ENCODE measurements at places on chromosomes 4 and X. TPM values are rescaled to one million over a fixed set of nuclear protein-coding genes. Genes with fewer than 3 reads are reported as not detected.

RAB41 gene
- not detected for total RNA-seq

ITIH6 gene
- not detected for total RNA-seq

DBET gene
- not detected for total RNA-seq

POLR2B gene
- total RNA-seq, result 110 TPM

ELF4 gene
- 26.5 TPM for total RNA-seq

PLXNB3 gene
- total RNA-seq, result not detected

RAB33A gene
- 2.4 TPM for total RNA-seq

GIMD1 gene
- not detected for total RNA-seq

VEGFC gene
- not detected for total RNA-seq

CLCN5 gene
- total RNA-seq, result 6.3 TPM

SRPK3 gene
- total RNA-seq, result not detected

SHROOM4 gene
- not detected for total RNA-seq

MAGEB4 gene
- total RNA-seq, result not detected

CYSLTR1 gene
- total RNA-seq, result 43.4 TPM

DNA sequence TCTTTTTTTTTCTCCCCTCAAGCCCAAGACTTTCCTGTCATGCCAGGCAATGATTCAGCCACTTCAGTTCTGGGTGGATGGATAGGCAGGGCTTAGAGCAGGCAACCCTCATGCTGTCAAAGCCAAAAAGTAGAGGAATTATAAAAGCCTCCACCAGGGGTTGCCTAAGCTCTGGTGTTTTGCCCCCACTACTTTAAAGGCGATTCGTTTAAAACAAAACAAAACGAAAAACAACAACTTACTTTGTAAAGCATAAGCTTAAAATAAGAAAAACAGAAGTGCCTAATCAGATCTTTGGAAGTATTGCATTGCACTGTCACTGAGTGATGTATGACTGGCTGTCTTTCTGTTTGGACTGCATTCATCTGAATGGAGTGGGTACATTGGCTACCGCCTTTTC is 5.3 kb upstream of the IDS start:
- no peak for DNase-seq
- H3K27me3 ChIP-seq, result no peaks in the 10 kb centered on the region
- no peak overlapping the region for H3K4me3 ChIP-seq
- H3K27ac ChIP-seq, result no peak overlapping the region
- peaks cover 6% of the 10 kb centered on the region for H3K4me1 ChIP-seq
- H3K36me3 ChIP-seq, result no peaks in the 10 kb centered on the region

GRCh38 chr4:75653845-75654503 is 19.2 kb downstream of the G3BP2 start:
- no peaks in the 10 kb centered on the region for H3K27me3 ChIP-seq
- DNase-seq, result peak; percentile 24
- H3K27ac ChIP-seq, result no peak overlapping the region
- peaks cover 26% of the 10 kb centered on the region for H3K36me3 ChIP-seq
- H3K4me1 ChIP-seq, result no peaks in the 10 kb centered on the region

- H3K27me3 ChIP-seq, result no peaks in the 10 kb centered on the region
- H3K27ac ChIP-seq, result no peak overlapping the region
- no peak for DNase-seq
- H3K36me3 ChIP-seq, result no peaks in the 10 kb centered on the region
Measured at GRCh38 chr4:143338313-143338712, 1.6 kb downstream of the GAB1 start.

DNA sequence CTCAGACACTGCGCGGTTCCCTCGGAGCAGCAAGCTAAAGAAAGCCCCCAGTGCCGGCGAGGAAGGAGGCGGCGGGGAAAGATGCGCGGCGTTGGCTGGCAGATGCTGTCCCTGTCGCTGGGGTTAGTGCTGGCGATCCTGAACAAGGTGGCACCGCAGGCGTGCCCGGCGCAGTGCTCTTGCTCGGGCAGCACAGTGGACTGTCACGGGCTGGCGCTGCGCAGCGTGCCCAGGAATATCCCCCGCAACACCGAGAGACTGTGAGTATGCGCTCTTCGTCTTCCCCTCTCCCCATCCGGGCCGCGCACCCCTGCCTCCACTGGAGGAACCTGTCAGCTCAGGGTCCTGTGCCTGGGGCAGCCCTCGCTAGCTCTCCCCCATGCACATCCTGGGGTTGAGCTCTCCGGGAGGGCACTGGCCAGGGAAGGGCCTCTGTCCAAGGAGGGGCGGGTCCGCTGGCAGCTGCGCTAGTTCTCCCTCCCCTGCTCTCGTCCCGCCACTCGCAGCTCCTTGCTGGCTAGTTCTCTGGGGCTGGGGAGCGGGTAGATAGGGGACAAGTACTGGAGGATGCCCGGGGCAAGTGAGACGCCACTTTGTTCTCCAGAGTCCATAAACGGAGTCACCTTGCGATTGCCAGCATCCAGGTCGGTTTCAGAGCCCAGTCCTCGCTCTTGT is 2.2 kb downstream of the SLIT2 start:
- H3K27me3 ChIP-seq, result peaks cover 34% of the 10 kb centered on the region
- no peaks in the 10 kb centered on the region for H3K36me3 ChIP-seq
- no peak overlapping the region for H3K27ac ChIP-seq
- DNase-seq, result peak; percentile 5
- peaks cover 12% of the 10 kb centered on the region for H3K4me1 ChIP-seq

DNA sequence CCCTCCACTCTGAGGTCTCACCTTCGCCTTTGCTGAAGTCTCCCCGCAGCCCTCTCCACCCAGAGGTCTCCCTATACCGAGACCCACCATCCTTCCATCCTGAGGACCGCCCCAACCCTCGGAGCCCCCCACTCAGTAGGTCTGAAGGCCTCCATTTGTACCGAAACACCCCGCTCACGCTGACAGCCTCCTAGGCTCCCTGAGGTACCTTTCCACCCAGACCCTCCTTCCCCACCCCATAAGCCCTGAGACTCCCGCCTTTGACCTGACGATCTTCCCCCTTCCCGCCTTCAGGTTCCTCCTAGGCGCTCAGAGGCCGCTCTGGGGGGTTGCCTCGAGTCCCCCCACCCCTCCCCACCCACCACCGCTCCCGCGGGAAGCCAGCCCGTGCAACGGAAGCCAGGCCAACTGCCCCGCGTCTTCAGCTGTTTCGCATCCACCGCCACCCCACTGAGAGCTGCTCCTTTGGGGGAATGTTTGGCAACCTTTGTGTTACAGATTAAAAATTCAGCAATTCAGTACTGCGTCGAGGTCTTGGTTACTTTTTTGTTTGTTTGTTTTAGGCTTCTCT is 5.0 kb downstream of the SOD3 start:
- no peak overlapping the region for H3K4me3 ChIP-seq
- DNase-seq, result no peak
- H3K36me3 ChIP-seq, result no peaks in the 10 kb centered on the region
- no peak overlapping the region for H3K27ac ChIP-seq

- no peak overlapping the region for H3K27ac ChIP-seq
- no peak overlapping the region for H3K4me3 ChIP-seq
- no peaks in the 10 kb centered on the region for H3K4me1 ChIP-seq
- H3K27me3 ChIP-seq, result no peaks in the 10 kb centered on the region
- H3K36me3 ChIP-seq, result no peaks in the 10 kb centered on the region
Measured at GRCh38 chr4:183588169-183588675, 70.8 kb downstream of the RWDD4 start.

DNA sequence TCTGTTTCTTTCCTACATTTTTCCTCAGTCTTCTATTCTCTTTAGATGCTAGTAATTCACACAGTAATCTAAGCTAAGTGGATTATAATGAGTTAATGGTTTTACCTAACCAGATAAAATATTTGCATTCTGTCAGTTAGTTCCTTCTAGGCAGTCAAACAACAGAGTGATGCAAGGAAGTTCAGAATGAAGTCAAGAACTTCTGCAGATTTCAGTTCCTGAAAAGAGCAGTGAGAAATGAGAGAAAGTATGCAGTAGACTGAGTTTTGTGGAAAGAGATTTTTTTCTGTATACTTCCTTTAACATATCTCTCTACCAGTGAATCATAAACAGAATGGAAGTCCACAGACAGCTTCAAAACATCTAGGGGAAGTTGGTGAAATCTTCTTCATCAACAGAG is 774.0 kb upstream of the POU3F4 start:
- H3K27me3 ChIP-seq, result no peaks in the 10 kb centered on the region
- DNase-seq, result no peak
- H3K36me3 ChIP-seq, result no peaks in the 10 kb centered on the region
- H3K4me1 ChIP-seq, result no peaks in the 10 kb centered on the region

DNA sequence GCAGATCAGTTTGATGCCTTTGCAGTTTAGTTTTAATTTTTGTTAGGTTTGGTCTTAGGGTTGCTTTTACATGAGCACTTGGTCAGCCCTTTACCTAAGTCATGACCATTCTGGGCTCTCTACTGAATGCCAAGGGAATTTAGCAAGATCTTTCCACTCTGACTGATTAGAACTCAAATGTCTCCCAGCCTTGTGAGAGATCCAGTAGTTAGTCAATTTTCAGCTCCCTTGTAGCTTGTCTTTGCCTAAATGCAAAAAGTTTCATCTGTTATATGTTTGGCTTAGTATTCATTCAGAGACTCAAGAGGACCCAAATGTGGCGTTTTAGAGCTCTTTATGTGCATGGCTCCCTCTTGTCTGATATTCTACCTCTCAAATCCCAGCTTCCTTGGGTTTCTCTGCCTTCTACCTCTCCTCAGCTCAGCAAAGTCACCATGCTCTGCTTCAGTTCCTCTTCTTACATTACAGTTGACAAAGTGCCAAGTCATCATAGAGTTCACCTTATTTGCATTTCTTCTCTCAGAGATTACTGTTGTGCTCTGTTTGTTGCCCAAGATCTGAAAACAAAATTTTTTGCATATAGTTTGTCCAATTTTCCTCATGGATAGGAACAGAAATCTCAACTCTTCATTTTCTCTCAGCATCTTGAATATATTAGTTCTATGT is 17.5 kb upstream of the JAKMIP1 start:
- H3K4me3 ChIP-seq, result no peak overlapping the region
- H3K36me3 ChIP-seq, result no peaks in the 10 kb centered on the region
- H3K27me3 ChIP-seq, result peaks cover 14% of the 10 kb centered on the region
- no peaks in the 10 kb centered on the region for H3K4me1 ChIP-seq
- no peak for DNase-seq
- H3K27ac ChIP-seq, result no peak overlapping the region

DNA sequence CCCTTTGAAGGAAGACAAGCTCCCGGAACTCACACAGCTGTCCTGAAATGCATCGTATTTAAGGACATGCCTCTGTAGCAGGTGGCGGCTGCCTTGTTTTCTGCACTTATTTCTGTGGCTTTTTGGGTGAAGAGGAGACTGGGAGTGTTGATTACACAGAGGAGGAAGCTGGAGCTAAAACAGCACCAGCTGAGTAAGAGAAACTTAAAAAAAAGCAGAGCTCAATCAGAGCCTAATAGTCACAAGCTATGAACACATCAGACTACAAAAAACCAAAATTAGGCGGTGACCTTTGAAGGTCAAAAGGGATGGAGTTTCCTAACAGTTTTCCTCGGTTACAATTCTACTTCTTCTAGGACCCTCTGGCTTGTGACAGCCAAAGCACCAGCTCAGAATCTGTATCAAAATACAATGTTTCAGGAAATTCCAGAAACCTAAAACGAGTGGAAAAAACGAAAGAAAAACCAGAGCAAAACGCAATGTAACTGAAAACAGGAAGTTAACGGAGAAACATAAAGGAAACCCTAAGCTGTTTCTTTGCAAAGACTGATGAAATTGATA is 13.5 kb downstream of the PRKX start:
- no peaks in the 10 kb centered on the region for H3K36me3 ChIP-seq

DNA sequence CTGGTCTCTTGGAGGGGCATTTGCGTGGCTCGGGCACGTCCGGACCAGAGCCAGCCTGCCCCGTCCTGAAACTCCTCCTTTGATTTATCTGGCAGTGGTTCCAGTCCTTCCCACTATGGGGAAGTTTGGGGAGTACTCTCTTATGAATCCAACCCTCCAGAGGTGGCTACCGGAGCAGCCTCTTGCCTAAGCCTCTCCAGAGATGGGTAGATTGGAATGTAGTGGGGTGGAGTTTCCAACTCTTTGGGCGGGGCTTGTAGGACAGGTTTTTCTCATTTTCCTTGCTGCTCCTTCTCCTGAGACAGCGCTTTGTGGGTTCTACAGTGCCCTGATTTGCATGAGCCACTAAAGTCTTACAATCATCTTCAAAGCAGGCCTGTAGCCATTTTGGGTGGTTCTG is 60.1 kb upstream of the XAGE1B start:
- no peaks in the 10 kb centered on the region for H3K36me3 ChIP-seq
- no peak overlapping the region for H3K27ac ChIP-seq
- DNase-seq, result no peak
- H3K4me3 ChIP-seq, result no peak overlapping the region
- H3K27me3 ChIP-seq, result no peaks in the 10 kb centered on the region
- H3K4me1 ChIP-seq, result no peaks in the 10 kb centered on the region

DNA sequence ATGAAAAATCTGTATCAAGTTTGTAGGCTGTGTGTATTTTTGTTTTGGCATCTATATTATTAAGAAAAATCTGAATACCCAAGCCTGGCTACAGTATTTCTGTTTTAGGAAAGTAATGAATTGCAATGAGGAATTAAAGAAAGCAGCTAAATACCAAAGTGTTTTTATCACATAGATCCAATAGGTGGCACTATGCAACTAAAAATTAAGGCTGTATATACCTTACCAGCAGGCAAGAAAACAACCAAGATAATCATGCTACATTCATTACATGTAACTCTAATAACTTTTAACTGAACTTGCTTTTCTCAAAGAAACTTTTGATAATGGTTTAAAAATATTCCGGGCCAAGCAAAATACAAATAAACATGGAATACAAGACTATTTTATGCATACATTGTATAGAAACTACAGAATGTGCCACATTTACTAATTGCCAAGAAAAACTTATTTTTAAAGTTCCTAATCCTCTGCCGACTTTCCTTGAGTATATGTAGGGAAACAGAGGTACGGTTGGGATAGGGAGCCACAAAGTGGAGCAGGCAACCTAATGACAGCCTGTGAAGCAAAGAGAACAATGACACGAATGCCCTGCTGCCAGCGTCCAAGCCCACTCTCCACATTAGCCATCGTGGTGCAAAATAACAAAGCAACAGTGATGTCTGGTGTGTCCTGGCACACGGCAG is 63.7 kb downstream of the SEC24D start:
- DNase-seq, result peak; percentile 60
- no peaks in the 10 kb centered on the region for H3K27me3 ChIP-seq
- no peaks in the 10 kb centered on the region for H3K4me1 ChIP-seq
- no peak overlapping the region for H3K27ac ChIP-seq

DNA sequence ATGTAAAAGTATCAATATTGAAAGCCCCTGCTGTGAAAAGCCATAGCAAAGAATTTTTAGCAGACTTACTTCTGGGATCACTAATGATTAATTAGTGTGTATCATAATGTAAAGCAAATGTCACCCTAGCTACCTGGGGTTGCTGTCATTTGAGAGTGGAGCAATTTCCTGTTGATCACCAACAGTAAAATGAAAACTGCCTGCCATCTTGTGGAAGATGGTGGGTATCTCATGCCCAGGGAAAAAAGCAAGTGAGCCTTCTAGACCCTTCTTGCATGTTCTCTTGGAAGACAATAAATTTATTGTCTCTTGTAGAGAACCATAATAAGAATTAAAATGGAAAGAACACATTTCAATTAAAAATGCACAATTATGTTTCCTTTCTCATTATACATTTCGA is 360.2 kb downstream of the ZIC3 start:
- H3K27ac ChIP-seq, result no peak overlapping the region
- no peaks in the 10 kb centered on the region for H3K4me1 ChIP-seq
- no peak overlapping the region for H3K4me3 ChIP-seq
- H3K36me3 ChIP-seq, result no peaks in the 10 kb centered on the region
- no peaks in the 10 kb centered on the region for H3K27me3 ChIP-seq

GRCh38 chrX:39725114-39725513 is 372.6 kb downstream of the BCOR start:
- no peaks in the 10 kb centered on the region for H3K4me1 ChIP-seq
- no peak overlapping the region for H3K4me3 ChIP-seq
- no peak for DNase-seq
- no peaks in the 10 kb centered on the region for H3K36me3 ChIP-seq
- no peaks in the 10 kb centered on the region for H3K27me3 ChIP-seq
